NB4 (cell line): ENCODE measurements at places on chromosomes 5 and 9.

- peak; percentile 51 for DNase-seq
Measured at GRCh38 chr5:79521156-79521555, 7.2 kb upstream of the HOMER1 start.

DNA sequence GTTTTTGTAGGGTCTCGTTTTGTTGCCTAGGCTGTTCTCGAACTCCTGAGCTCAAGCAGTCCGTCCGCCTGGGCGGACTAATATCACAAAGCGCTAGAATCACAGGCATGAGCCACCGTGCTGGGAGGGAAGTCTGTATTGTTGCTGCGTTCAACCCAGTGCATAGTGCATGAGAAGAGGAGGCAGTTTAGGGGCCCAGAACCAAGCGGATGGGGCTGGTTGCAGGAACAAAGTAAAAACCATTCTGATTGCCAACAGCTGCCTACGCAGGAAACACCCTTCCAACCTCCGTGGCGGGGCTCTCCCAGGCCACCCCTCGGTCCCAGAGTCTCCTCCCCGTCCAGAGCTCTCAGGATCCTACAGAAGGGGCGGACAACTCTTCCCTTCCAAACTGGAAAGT lies 87.1 kb downstream of the ANXA2R start:
- DNase-seq, result no peak

DNA sequence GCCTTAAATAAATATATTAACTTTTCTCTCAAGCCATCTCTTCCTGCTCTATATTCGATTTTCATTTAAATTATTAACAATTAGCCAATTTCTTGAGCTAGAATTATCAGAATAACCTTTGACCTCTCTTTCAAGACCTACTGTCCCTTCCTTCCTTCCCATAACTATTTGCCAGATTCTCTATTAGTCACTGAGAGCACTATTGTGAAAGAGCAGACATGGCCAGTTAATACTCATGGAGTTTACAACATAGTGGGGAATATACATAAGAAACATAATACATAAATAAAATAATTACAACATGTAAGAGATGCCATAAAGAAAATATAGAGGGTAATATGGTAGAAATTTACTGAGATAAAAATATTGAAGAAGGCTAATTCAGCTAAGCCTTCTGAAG lies 72.1 kb upstream of the CHD1 start:
- no peak for DNase-seq

GRCh38 chr5:74589204-74590056 lies 51.1 kb downstream of the ENC1 start:
- no peak for DNase-seq

DNA sequence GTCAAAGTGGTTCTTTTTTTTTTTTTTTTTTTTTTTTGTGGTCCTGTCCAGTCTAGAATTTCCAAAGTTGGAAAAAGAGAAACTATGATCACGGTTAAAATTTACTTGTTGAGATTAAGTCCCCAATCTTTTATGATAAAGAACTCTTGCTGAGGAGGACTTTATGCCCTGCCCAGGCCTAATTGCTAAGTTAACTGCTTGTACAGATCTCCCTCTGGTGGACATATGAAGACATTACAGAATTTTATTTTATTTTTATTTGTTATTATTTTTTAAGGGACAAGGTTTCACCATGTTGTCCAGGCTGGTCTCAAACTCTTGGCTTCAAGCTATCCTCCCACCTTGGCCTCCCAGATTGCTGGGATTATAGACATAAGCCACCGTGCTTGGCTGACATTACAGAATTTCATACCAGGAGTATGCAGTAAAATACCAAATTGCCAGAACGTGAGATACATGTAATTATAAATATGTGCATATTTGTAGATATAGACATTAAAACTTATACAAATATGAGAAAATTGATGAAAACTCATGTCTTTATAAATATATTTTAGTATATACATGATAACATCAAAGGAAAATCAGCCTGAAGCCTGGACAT lies 91.2 kb downstream of the RFK start:
- peak; percentile 46 for DNase-seq

GRCh38 chr5:38468202-38468673 lies 88.2 kb downstream of the LIFR start:
- DNase-seq, result no peak

- DNase-seq, result peak; percentile 72
Measured at GRCh38 chr5:74212336-74212735, 428.2 kb downstream of the ENC1 start.

DNA sequence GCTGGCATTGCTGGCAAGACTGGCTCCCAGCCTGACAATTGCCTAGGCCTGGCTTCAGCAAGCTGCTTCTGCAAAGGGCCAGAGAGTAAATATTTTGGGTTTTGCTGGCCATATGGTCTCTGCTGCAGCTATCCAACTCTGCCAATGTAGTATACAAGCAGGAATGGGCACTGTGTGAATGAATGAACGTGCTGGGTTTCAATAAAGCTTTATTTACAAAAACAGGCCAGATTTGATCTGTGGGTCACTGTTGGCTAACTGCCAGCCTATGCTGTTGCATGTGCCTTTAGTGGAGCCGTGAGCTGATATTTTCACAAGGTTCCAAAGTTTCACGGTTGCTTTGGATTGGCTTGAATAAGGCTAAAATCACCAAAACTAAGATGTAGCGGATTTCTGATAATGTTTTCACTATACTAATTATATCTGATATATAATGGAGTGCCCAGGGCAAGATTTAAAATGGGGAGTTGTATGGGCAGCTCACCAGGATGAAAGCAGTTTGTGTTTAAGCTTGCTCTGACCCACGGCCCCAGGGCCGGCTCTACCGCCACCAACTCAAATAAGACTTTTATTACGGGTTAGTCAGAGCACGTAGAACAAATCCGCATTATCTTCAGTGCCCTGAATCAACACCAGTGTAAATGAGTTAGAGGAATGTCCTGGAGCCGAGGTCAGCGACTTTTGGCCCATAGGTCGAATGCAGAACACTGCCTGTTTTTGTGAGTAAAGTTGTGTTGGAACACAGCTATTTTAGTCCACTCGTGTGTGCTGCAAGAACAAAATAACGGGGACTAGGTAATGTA lies 98.6 kb upstream of the DAP start:
- DNase-seq, result no peak

DNA sequence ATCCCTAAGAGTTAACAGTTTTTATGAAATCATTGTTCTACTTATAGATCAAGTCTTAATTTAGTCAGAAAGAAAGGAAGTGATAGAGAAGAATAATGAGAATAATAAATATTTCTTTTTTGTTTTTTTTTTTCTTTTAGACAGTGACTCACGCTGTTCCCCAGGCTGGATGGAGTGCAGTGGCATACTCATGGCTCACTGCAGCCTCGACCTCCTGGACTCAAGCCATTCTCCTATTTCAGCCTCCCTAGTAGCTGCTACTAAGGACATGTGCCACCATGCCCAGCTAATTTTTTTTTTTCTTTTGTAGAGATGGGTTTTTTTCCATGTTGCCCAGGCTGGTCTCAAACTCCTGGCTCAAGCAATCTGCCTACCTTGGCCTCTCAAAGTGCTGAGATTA lies 11.0 kb downstream of the IFNA21 start:
- DNase-seq, result no peak

GRCh38 chr5:179729303-179729702 lies 3.3 kb upstream of the MAML1 start:
- no peak for DNase-seq

- no peak for DNase-seq
Measured at GRCh38 chr9:107827304-107827703, 337.7 kb upstream of the KLF4 start.

DNA sequence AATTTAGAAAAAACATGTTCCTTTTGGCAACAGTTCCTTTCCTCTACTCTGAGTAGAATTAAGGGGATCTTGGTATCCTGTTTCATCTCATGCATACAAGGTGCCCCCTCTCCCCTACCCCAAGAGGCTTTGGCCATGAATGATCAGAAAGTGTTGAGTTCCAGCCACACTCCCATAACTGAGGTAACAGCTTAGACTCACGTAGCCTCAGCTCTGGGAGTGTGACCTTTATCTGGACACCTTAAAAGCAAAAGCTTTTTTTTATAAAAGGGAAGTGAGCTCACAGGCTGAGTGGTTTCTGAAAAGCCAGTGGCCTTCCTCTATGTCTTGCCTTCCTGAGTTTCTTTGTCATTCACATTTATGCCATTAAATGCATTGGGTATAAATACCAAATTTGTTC lies 900 bp upstream of the HAVCR2 start:
- DNase-seq, result peak; percentile 55

GRCh38 chr9:136820971-136821825 lies 13.4 kb downstream of the RABL6 start:
- no peak for DNase-seq

- DNase-seq, result no peak
Measured at GRCh38 chr5:172727551-172727950, 43.4 kb downstream of the DUSP1 start.

GRCh38 chr5:122187426-122187825 lies 58.1 kb downstream of the ZNF474 start:
- DNase-seq, result no peak
